Right atrium auricular region (tissue), 2 donors: ENCODE measurements at places on chromosomes 13 and 19. TPM values are rescaled to one million over a fixed set of nuclear protein-coding genes. Genes with fewer than 3 reads are reported as not detected.

DNA sequence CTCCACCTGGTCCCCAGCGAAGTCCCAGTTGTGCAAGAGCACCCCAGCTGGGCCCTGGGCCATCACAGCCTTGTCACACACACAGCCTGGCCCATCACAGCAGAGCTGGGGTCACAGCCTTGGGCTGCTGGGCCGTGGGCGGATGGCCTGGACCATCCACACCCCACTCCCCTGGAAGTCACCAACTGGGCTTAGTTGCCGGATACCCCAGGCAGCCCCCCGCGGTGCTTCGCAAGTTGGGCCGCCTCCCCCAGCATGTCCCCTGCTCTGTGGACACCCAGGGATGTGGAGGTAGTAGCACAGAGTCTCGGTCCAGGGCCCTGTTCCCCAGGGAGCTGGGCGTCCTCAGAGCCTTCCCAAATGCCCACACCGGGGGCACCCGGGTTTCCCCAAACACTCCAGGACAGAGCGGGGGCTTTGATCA is 4.5 kb upstream of the ZNF554 start:
- H3K4me3 ChIP-seq = no peak overlapping the region
- H3K4me1 ChIP-seq = peaks cover 5% of the 10 kb centered on the region
- H3K27ac ChIP-seq = no peak overlapping the region

GRCh38 chr19:43505186-43505456 is 575 bp upstream of the PHLDB3 start:
- no peaks in the 10 kb centered on the region for H3K27me3 ChIP-seq
- peak overlapping the region; percentile 76 for H3K4me3 ChIP-seq
- DNase-seq = no peak
- no peaks in the 10 kb centered on the region for H3K4me1 ChIP-seq

DNA sequence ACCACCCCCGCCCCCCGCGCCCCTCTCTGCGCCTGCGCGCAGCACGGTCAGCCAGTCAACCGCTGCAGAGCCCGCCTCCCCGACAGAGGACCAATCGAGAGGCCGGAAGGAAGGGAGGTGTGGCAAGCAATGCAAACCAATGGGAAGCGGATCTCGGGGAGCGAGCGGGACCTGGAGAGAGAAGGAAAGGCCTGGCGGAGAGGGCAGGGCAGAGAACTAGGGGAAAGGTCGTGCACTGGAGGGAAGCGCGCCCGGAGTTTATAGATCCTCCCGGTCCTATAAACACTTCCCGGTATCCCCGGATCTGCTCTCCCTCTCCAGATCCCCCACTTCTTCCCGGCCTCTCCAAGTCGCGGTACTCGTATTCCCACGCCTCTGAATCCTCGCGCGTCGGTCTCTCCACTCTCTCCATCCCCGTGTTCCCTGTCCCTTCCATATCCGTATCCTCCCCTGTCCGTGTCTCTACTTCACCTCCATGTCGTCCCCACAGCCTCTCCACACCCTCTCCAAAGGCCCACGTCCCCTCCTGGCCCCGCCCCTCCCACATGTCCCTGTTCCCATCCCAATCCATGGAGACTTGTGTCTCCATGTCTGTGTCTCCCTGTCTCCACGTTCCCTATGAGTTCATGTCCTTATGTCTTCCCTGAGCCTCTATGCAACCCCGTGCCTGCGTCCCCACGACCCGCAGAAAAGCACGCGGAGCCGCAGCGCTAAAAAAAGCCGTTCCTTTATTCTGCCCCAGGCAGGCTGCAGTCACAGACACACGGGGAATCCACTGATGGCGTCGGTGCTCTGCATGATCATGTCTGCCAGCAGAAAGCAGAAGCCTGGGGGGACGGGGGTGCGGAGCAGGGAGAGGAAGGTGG is 434 bp upstream of the ETFB start:
- peak overlapping the region; percentile 79 for H3K4me3 ChIP-seq
- H3K27me3 ChIP-seq = no peaks in the 10 kb centered on the region
- H3K36me3 ChIP-seq = no peaks in the 10 kb centered on the region
- H3K4me1 ChIP-seq = peaks cover 48% of the 10 kb centered on the region

- no peak for DNase-seq
- H3K4me1 ChIP-seq = peaks cover 45% of the 10 kb centered on the region
- H3K27me3 ChIP-seq = peaks cover 69% of the 10 kb centered on the region
- H3K4me3 ChIP-seq = no peak overlapping the region
Observed at GRCh38 chr13:99984461-99985240, 3.1 kb downstream of the ZIC2 start.

DNA sequence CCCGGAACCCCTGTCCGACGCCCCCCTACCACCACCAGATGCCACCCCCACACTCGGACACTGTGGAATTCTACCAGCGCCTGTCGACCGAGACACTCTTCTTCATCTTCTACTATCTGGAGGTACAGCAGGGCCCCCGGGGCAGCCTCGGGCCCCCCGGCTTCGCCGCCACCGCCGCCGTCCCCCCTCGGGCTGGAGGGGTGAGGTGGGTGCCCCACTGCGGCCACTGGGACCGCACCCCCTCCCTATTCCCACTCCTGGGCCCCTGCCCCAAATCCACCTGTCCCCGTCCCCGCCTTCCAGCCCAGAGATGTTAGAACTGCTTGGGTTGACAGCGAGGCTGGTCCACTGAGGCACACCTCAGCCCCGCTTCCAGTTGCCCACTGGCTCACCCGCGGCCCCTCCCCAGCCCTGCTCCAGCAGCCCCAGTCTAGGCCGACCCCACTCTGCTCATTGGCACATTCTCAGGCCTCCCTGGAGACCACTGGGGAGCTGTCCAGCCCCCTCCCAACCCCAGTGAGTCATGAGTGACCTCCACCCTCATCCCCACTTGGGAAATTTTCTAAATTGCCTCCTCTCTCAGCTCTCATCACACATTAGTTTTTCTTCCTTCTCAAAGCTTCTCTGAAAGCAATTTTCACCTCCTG is 6.5 kb downstream of the LENG1 start:
- peaks cover 99% of the 10 kb centered on the region for H3K36me3 ChIP-seq
- DNase-seq = no peak
- H3K27ac ChIP-seq = peak overlapping the region; percentile 29
- H3K27me3 ChIP-seq = no peaks in the 10 kb centered on the region

GRCh38 chr19:39515551-39516191 is 732 bp downstream of the SELENOV start:
- DNase-seq = no peak
- H3K4me3 ChIP-seq = peak overlapping the region; percentile 42
- H3K27ac ChIP-seq = no peak overlapping the region
- no peaks in the 10 kb centered on the region for H3K4me1 ChIP-seq
- peaks cover 8% of the 10 kb centered on the region for H3K27me3 ChIP-seq

GRCh38 chr19:13056052-13056660 is 46.5 kb downstream of the LYL1 start:
- H3K4me1 ChIP-seq = peaks cover 100% of the 10 kb centered on the region
- H3K36me3 ChIP-seq = no peaks in the 10 kb centered on the region
- H3K4me3 ChIP-seq = peak overlapping the region; percentile 7
- DNase-seq = no peak
- peak overlapping the region; percentile 97 for H3K27ac ChIP-seq

GRCh38 chr13:32850316-32851052 is 165.7 kb upstream of the KL start:
- no peak overlapping the region for H3K4me3 ChIP-seq
- DNase-seq = no peak
- no peaks in the 10 kb centered on the region for H3K4me1 ChIP-seq
- H3K27ac ChIP-seq = no peak overlapping the region

GRCh38 chr13:27079421-27079958 is 92.1 kb downstream of the USP12 start:
- H3K4me3 ChIP-seq = no peak overlapping the region
- peaks cover 17% of the 10 kb centered on the region for H3K4me1 ChIP-seq
- H3K27ac ChIP-seq = no peak overlapping the region
- H3K36me3 ChIP-seq = no peaks in the 10 kb centered on the region
- H3K27me3 ChIP-seq = no peaks in the 10 kb centered on the region

GRCh38 chr19:7680606-7681339 is at the start of gene TRAPPC5:
TSS of gene TRAPPC5 (plus strand) at chr19:7680833. CDS start at chr19:7682254, 1,421 bp downstream.
- no peaks in the 10 kb centered on the region for H3K4me1 ChIP-seq
- peak; percentile 78 for DNase-seq

GRCh38 chr19:17398902-17399527 is 5.0 kb upstream of the CCDC194 start:
- no peaks in the 10 kb centered on the region for H3K4me1 ChIP-seq
- no peak for DNase-seq
- no peaks in the 10 kb centered on the region for H3K27me3 ChIP-seq
- no peak overlapping the region for H3K4me3 ChIP-seq
- no peak overlapping the region for H3K27ac ChIP-seq

DNA sequence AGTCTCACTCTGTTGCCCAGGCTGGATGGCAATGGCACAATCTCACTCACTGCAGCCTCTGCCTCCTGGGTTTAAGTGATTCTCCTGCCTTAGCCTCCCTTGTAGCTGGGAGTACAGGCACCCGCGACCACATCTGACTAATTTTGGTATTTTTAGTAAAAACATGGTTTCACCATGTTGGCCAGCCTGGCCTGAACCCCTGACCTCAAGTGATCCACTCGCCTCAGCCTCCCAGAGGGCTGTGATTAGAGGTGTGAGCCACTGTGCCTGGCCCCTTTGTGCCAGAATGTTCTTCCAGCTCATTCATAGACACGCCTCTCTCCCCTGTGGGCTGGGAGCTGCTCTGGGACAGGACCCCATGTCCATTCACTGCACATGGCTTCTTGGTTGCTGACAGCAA is 9.1 kb downstream of the MYDGF start:
- H3K27ac ChIP-seq = no peak overlapping the region
- H3K4me1 ChIP-seq = no peaks in the 10 kb centered on the region
- DNase-seq = no peak
- H3K36me3 ChIP-seq = peaks cover 73% of the 10 kb centered on the region
- H3K27me3 ChIP-seq = no peaks in the 10 kb centered on the region

DNA sequence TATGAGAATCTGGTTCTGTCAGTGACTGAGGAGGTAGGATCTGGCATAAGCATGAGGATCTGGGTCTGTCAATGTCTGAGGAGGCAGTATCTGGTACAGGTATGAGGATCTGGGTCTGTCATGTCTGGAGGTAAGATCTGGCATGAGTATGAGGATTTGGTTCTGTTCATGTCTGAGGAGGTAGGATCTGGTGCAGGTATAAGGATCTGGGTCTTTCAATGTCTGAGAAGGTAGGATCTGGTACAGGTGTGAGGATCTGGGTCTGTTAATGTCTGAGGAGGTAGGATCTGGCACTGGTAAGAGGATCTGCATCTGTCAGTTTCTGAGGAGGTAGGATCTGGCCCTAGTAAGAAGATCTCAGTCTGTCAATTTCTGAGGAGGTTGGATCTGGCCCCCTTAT is 12.4 kb upstream of the PDCD2L start:
- H3K36me3 ChIP-seq = peaks cover 87% of the 10 kb centered on the region
- DNase-seq = no peak
- no peaks in the 10 kb centered on the region for H3K27me3 ChIP-seq
- H3K4me3 ChIP-seq = no peak overlapping the region

The RXFP2 gene
- total RNA-seq = not detected

The SEMA6B gene
- 3.9 TPM for total RNA-seq

The ZNF177 gene
- 1.5 TPM for total RNA-seq

The DKKL1 gene
- not detected for total RNA-seq

The TMEM272 gene
- total RNA-seq = 0.74 TPM

The CYP2A6 gene
- not detected for total RNA-seq

The TMPRSS9 gene
- total RNA-seq = not detected

The PLIN5 gene
- 43.6 TPM for total RNA-seq

The C2CD4C gene
- 0.55 TPM for total RNA-seq

The ANKRD24 gene
- 1.7 TPM for total RNA-seq

The FUT2 gene
- total RNA-seq = not detected
